NCI-H2227 treated with DMSO at 0.1 percent for 48 hours (cell line): ENCODE measurements at places on chromosomes 11 and 22.

GRCh38 chr11:74953451-74953850, 4.4 kb downstream of the SPCS2 start:
- DNase-seq = no peak

GRCh38 chr11:112617977-112618826, 343.0 kb upstream of the NCAM1 start:
- DNase-seq = peak; percentile 16

DNA sequence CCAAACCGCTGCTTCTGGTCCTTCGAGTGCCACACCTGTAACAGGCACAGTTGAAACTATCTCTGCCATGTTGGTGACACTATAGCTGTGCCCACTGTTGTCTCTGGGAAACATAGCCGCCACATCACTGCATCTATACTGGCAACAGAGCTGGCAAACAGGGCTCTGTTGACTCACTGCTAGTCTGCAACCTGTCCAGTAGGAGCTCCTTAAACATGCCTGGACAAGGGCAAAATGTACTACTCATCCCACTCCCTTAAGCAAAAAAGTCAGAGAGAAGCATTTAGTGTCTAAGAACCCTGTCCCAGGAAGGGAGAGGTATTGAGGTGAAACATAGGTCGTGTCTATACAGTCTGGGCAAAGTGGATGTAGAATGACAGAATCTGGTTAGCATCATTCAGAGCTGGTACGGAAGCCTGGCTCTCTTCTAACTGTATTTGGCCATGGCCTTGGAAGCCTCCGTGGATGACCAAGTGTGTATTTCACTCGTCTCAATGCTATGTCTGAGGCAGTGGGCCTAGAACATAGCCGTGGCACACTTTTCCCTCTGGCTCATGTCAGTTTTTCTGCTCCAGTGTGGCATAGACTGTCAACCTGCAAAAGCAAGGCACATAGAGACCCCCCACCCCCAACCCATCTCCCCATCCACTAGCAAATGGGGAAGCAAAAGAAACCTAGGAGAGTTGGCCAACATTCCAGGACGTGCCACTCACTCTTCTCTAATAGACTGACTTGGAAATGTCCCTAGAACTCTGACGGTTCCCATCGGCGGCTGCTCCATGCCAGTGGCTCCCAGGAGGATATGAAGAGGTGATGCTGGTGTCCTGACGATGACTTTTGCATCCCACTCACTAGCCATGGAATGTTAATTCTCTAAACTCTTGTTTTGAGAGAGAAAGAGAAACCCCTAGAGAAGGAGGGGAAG, 21.4 kb upstream of the PISD start:
- no peak for DNase-seq

DNA sequence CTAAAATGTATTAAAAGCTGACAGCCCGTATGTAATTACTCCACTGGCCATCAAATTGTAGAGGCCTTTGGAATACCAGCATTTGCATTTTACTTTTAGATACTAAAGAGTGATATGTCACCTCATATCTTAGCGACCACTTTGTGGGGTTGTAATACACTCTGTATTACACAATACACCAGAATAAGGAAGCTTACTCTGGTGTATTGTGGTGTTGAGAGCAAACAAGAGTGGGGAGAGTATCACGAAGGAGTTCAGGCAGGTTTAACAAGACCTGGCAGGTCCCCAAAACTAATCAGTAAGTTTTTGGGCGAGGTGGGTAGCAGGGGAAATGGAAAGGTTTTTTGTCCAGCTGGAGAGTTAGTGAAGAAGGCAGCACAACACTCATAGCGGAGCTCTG, 3.2 kb downstream of the NUP50 start:
- DNase-seq = no peak

DNA sequence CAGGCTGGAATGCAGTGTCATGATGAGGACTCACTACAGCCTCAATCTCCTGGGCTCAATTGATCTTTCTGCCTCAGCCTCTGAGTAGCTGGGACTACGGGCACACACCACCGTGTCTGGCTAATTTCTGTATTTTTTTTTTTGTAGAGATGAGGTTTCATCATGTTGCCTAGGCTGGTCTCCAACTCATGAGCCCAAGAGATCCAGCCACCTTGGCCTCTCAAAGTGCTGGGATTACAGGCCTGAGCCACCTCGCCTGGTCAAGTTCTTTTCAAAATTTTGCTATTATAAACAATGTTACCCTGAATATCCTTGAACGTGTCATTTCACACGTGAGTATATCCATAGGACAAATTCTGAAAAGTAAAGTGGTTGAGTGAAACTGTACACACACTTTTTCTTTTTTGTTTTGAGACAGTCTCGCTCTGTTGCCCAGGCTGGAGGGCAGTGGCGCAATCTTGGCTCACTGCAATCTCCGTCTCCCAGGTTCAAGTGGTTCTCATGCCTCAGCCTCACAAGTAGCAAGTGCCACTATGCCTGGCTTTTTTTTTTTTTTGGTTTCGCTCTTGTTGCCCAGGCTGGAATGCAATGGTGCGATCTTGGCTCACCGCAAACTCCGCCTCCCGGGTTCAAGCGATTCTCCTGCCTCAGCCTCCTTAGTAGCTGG, 21.6 kb upstream of the EP300 start:
- DNase-seq = no peak

- DNase-seq = no peak
Observed at GRCh38 chr11:62556875-62557631, 10.4 kb upstream of the AHNAK start.

- DNase-seq = no peak
Observed at GRCh38 chr11:3707176-3707575, 36.0 kb upstream of the CHRNA10 start.

GRCh38 chr22:23257889-23258825, 77.8 kb downstream of the BCR start:
- DNase-seq = no peak

- no peak for DNase-seq
Observed at GRCh38 chr11:112835591-112836255, 125.5 kb upstream of the NCAM1 start.

DNA sequence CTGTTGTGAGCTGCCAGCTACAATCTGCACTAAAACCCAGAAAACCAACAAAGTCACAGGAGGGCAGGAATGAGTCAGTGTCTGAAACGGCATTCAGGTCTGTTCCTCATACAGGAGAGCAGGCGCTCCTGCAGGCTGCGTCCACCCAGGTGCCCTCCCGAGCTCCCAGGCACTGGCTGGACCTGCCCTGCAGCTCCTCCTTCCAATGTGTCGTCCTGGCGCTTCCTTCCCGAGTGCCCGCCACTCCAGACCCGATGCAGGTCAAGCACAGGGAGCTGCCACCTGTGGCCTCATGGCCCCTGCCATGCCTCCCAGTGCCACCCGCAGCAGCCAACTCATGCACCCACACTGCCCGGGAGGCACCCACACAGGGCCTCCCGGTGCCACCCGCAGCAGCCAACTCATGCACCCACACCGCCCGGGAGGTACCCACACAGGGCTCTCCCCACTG, 12.0 kb downstream of the BRD1 start:
- no peak for DNase-seq

DNA sequence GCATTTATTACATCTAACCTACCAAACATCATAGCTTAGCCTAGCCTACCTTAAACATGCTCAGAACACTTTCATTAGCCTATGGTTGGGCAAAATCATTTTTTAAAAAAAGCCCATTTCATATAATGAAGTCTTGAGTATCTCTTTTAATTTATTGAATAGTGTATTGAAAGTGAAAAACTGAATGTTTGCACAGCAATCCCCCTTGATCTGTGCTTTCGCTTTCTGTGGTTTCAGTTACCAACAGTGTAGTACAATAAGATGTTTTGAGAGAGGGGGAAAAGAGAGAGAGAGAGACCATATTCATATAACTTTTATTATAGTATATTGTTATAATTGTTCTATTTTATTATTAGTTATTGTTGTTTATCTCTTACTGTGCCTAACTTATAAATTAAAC, 8.4 kb upstream of the MAP6 start:
- no peak for DNase-seq
